ENCODE measurements at places on chromosomes 13 and 19.

DNA sequence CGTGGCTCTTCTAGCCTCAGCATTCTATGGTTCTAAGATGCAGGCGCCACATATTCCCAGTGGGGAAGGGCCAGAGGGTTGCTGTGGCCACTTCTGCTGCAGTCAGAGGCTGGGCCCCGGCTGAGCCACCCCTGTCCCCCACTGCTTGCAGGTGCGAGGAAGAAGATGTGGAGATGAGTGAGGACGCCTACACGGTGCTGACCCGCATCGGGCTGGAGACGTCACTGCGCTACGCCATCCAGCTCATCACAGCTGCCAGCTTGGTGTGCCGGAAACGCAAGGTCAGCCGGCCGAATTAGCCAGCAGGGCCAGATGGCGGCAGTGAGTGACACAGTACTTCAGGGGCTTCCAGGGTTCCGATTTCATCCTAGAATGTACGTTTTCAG, 2.0 kb downstream of the LHB start:
- no peak for DNase-seq

- no peak for DNase-seq
Observed at GRCh38 chr13:56687131-56687530, 453.6 kb upstream of the PRR20A start.

GRCh38 chr13:113324398-113324797, 27.4 kb downstream of the LAMP1 start:
- no peak for DNase-seq

GRCh38 chr19:19552798-19553197, 14.7 kb downstream of the CILP2 start:
- DNase-seq = peak; percentile 45

DNA sequence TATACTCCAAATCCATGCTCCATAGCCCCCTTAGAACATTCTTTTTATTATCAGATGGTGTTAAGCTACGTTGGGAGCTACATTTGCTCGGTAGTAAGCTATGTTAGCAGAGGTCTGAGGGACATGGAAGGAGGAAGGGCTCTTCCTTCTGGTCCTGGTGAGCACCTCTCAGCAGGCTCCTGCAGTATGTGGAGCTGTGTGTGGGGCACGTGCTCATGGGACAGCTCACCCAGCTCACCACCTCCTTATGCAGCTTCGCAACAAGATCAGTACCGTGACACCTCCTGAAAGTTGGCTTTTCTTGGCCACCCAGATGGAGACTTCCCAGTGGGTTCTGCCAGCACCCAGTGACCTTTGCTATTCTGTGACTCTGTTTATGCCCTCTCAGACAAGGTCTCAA, 400.5 kb upstream of the SLC10A2 start:
- DNase-seq = no peak
